ENCODE measurements at places on chromosomes 2 and 18.

- DNase-seq, result peak; percentile 87
These were observed 106.9 kb upstream of the ITGB6 start for GRCh38 chr2:160306985-160307384.

DNA sequence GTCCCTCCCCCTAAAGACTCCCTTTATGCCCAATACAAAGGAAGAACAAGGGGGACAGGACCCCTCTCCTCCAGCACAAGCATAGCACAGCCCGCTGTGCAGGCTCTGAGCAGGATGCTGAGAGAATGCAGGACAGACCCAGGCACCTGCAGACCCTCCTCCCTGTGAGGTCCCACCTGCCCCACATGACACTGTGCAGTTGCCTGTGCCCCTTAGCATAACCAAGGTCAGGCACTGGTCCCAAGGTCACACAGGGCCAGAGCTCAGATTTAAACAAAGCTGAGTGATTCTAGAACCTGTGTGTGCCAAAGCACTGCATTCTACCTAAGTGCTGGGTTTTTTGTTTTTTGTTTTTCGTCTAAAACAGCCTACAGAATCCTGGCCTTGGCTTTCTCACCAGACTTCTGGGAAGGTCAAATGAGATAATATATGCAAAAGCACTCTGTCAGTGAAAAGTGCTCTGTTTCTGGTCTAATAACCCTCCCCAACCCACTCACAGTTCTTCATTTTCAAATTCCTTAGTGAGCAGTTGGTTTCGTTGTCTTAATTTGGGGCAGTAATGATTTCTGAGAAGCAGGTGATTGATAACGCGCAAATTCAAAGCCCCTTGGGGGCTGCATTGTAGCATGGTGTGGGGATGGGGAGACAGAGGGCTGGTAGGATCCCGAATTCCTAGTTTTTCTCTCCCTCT, 125.7 kb downstream of the KCTD1 start:
- DNase-seq, result no peak

DNA sequence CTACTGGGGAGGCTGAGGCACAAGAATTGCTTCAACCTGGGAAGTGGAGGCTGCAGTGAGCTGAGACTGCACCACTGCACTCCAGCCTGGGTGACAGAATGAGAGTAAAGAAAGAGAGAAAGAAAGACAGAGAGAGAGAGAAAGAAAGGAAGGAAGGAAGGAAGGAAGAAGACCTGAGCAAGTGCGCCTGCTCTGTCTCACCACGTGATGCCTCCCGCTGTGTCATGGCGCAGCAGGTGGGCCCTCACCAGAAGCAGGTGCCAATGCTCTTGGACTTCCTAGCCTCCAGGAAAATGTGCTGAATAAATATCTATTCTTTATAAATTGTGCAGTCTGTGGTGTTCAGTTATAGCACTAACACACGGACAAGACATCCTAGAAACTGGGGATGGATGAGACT, 270.0 kb downstream of the CYP26B1 start:
- no peak for DNase-seq

DNA sequence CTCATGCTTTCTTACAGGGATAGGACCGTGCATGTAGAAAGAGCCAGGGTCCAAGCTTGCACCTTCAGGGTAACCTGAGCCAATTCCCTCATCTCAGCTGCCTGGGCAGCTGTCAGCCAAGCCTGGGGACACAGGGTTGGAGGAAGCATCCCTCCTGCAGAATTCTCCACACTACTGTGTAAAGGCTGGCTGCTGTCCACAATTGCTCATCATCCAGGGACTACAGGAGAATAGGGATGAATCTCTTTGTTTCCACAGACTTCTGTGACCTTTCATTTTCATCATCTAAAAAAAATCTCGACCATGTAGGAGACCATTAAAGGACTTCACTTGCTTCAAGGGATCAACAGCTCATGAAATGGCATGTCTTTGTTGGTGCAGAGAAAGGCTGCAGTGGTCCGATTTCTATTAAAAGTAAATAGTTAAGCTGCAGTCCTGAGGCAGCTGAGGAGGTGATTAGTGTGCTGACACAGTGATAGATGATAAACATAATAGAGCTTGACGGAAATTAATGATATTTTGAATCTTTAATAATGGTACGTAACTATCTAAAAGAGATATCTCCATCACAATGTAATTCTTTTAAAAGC, 74.4 kb upstream of the COPS8 start:
- no peak for DNase-seq

- DNase-seq, result no peak
These were observed 16.5 kb downstream of the FIGN start for GRCh38 chr2:163719331-163719730.

DNA sequence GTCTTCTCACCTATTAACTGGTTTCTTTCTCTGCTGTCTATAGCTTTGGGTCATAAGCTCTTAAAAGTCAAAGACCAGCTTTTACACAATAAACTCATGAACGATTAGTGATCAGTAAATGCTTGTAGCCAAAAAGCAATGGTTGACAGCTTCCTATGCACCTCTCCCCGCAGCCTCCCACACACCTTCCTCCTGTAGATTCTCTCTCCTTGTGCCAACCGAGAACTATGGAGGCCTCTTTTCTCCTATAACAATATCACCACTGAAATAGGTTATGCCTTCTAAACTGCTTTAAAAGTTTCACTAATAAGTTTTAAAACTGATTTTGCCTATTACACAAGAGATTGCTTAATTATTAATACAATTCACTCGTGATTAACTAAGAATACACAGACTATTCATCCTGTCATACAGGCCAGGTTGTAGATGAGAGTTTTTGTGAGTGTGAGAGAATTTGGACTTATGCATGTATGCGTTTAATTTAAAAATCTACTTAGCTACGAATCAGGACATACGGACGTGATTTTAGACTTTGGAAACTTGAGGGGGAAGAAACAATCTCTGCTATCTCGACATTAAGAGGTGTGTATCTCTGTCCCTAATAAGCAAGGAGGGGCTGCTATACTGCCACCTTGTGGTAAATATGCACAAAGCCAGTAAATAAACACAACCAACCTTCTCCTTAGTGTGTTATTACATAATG, 229.1 kb upstream of the RBBP8 start:
- peak; percentile 64 for DNase-seq

GRCh38 chr2:197236816-197237215, 73.8 kb downstream of the ANKRD44 start:
- DNase-seq, result peak; percentile 97

GRCh38 chr2:84912984-84913383, 7.5 kb downstream of the TMSB10 start:
- DNase-seq, result no peak

- DNase-seq, result no peak
These were observed 926.5 kb upstream of the ACVR2A start for GRCh38 chr2:146918280-146918679.

GRCh38 chr18:34023471-34023870, 201.2 kb downstream of the NOL4 start:
- DNase-seq, result no peak

GRCh38 chr2:29213888-29214291, 98.7 kb downstream of the CLIP4 start:
- DNase-seq, result no peak

DNA sequence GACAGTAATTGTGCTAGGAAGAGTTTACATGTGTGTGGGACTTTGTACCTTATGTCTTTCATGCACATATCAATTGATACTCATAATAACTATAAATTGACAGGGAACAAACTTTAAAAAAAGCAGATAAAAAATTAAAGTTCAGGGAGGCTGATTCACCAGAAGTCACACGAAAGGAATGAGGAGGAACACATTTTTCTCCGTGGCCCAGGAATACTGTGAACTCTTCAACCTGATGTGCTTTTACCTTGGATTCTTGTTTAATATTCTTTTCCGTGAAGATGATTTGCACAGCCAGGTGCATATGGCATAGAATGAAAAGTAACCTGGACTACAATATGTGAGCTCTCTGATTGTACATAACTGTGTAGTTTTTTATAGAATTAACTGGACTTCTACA, 326.3 kb downstream of the CDH7 start:
- DNase-seq, result no peak

GRCh38 chr2:98072442-98072841, 14.5 kb upstream of the VWA3B start:
- DNase-seq, result no peak

- DNase-seq, result no peak
These were observed 253.0 kb downstream of the NCKAP5 start for GRCh38 chr2:133315280-133315679.

DNA sequence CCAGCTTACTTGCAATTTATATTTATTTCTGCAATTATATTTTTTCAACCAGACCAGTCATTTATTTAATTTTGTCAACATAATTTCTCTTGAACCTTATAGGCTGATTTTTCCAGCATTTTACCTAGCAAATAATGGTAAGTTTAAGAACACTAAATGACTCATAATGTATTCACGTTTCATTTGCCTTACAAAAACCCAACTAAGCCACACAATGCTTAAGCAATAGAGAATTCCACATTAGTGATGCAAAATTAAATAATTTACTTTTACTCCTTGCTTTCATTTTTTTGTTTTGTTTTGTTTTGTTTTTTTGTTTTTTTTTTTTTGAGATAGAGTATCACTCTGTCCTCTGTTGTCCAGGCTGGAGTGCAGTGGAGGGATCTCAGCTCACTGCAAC, 110.4 kb upstream of the VRK2 start:
- DNase-seq, result no peak

GRCh38 chr2:44120428-44120827, 48.2 kb upstream of the PPM1B start:
- peak; percentile 24 for DNase-seq

DNA sequence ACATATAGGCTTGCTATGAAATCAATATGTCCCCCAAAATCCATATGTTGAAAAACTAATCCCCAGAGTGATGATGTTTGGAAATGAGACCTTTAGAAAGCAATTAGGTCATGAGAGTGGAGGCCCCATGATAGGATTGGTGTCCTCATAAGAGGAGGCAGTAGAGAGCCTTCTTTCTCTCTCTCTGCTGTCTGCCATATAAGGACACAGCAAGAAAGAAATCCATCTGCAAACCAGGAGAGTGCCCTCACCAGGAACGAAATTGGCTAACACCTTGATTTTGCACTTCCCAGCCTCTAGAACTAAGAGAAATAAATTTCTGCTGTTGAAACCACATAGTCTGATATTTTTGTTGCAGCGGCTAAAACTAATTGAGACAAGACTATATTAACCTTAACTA, 89.5 kb downstream of the NBAS start:
- DNase-seq, result peak; percentile 35

GRCh38 chr2:166494140-166494624, at the start of gene SCN7A:
TSS of gene SCN7A (minus strand) at chr2:166494249. CDS start at chr2:166477696, 16,553 bp downstream.
- no peak for DNase-seq

DNA sequence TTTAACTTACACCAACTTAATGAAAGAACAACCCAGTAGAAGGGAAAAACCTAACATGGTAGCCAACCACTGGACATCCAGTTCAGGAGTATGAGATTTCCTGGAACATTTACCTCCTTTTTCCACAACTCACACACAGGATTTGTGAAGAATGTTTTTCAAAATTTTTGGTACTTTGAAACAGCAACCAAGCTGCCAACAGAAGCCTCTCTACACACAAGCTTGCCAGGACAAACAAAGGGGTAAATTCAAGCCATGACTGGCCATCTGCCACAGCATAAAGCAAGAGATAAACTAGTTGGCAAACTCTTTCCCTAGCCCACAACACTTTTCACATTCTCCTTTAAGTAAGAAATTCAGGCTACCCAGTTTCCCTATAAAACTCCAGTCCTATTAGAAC, 21.4 kb downstream of the MGAT4A start:
- DNase-seq, result peak; percentile 31

- no peak for DNase-seq
These were observed 560.7 kb downstream of the STK39 start for GRCh38 chr2:167686691-167687090.

- no peak for DNase-seq
These were observed 14.6 kb upstream of the CHAC2 start for GRCh38 chr2:53753041-53753440.

DNA sequence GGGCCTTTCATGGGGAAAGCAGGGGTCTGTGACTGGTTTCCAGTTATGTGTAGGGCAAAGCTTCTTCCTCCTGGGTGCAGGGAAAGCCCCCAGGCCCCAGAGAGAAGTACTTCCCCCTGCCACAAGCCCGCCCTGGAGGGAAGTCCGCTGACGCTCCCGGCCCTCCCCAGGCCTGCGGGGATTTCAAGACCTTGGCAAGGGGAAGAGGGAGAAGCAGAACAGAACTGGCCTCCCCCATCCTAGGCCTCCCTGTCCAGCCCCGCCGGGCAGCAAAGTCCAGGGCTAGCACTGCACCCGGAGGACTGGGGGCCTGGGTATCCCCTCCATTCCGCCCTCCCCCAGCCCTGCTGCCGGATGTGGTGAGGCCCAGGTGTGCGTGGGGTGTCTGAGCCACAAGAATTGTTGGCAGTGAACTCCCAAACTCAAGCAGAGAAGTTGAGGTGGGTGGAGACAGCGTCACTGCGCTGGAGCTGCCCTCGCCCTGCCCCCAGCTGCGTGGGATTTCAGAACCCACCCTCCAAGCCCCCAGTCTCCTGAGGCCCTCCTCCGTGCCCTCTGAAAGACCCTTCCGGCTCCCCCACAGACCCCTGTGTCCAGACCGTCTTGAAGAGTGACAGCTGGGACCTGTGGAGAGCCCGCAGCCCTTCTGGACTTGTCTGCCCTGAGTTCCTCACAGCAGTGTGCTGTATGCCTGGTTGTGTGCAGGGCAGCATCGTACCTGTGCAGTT, 1.1 kb upstream of the DUSP2 start:
- DNase-seq, result no peak

- DNase-seq, result no peak
These were observed 280.3 kb upstream of the SKOR2 start for GRCh38 chr18:47531717-47532116.

- peak; percentile 84 for DNase-seq
These were observed 20.8 kb downstream of the DBI start for GRCh38 chr2:119387381-119388129.

DNA sequence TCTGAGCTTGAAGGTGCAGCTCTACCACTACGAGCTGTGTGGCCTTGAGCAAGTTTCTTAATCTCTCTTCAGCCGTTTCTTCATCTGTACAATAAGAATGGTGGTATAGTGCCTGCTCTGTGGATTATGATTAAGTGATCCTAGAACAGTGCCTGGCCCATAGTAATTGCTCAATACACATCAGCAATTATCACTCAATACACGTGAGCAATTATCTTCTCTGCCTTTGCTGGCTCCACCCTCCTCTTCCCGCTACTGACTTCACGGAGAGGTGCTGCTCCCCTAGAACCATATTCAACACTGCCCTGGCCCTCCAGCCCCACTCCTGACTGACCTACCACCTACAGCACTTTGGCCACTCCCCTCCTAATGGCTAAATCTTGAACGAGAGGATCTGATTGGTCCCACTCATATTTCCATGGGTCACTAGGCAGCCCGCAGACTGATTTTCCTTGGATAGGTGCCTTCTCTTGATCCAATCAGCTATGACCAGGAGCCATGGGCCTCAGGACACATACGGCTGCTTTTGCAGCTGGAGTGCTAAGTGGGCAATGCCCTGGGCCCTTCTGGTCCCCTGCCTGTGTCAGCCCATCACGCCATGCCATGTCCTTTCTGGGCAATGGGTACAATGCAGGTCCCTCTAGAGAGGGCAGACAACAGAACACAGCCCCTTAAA, 77.5 kb downstream of the STPG4 start:
- DNase-seq, result no peak

GRCh38 chr2:145524836-145525235, 1004.9 kb upstream of the ZEB2 start:
- DNase-seq, result no peak
